ENCODE measurements at places on chromosomes 1 and 21.

DNA sequence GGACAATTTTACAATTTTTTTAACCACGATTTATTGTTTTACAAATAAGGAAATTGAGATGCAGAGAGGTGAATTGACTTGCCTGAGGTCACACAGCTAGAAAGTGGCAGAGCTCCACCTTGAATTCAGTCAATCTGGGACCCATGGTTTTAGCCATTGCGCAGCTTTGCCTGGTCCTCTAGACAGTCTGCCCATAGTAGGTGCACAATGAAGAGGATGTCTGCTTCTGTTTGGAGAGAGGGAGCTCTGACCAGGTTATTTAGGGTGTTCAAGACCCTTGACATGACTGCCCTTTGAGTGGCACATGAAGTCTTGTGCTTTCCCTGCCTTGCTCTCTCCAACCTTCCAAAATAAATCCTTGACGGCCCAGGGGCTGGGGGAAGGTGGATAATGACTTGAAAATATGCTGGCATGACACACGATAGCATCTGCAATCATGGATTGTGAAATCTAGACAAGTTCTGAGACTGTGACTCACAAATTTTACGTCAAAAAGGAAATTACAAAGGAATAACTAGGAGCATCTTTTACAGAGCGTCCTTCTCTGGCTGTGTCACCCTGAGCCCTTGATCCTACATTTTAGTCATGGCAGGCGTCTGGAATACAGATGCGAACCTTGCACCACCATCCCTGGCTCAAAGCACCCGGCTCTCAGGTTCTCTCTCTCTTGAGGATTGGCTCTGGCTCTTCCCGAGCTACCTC lies 26.2 kb upstream of the ID3 start:
- DNase-seq = no peak

DNA sequence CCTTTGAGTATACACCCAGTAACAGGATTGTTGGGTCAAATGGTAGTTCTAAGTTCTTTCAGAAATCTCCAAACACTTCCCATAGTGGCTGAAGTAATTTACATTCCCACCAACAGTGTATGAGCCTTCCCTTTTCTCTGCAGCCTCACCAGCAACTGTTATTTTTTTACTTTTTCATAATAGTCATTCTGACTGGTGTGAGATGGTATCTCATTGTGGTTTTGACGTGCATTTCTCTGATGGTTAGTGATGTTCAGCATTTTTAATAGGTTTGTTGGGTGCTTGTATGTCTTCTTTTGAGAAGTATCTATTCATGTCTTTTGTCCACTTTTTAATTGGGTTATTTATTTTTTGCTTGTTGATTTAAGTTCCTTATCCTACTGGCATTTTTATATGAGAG lies 26.4 kb upstream of the LAMC1 start:
- DNase-seq = no peak

DNA sequence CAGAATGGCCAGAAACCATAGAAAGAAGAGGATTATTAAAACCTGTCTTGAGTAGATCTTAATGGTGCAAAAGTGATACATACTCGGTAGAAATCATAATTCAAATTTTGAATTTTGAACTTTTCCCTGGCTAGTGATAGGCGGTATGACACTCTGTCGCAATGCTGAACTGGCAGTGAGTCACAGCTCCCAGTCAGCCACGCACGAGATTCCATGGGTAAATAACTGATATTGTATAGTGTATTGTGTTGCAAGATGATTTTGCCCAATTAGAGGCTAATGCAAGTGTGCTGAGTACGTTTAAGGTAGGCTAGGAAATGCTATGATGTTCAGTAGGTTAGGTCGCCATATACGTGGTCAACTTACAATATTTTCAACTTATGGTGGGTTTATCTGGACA lies 207.0 kb downstream of the SIPA1L2 start:
- no peak for DNase-seq

DNA sequence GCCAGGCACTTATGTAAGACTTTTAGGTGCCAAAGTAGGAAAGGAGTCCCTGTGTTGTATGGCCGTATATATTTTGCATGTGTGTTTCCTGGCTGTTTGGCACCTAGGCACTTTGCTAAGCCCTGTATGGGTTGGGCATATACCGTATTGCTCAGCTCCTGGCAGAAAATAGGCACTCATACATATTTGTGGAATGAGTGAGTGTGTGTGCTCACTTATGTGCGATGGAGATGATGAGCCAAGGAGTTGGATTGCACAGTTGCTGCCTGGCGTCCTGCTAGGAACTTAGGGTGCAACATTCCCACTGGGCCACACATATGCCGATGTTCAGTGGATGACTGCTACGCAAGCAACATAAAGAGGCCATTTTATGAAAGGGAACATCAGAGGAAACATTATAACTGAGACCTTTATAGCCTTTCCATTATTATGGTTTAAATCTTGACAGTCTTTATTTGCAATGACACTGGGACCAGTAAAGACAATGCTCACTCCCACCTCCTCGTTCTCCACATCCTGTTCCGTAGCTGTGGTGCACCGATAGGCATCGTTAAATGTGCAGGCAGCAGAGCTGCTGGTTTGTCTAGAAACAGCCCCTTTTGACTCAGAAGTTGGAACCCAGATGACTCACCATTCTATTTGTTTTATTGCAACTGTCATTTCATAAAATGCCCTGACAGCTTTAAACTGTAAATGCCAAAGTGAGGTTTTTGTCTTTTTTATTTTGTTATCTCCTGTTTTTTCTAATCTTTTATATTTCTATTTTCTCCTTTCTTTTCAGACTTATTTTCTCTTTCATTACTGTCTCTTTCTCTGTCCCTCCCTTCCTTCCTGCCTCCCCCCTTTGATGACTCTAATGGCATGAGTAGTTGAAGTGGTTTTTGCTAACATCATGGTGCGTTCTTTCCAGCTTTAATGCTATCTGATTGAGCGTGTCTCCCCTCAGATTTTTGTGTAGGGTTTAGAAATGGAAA lies 36.1 kb downstream of the PEX14 start:
- DNase-seq = peak; percentile 59

GRCh38 chr1:107183011-107183410 lies 42.2 kb downstream of the NTNG1 start:
- DNase-seq = no peak

DNA sequence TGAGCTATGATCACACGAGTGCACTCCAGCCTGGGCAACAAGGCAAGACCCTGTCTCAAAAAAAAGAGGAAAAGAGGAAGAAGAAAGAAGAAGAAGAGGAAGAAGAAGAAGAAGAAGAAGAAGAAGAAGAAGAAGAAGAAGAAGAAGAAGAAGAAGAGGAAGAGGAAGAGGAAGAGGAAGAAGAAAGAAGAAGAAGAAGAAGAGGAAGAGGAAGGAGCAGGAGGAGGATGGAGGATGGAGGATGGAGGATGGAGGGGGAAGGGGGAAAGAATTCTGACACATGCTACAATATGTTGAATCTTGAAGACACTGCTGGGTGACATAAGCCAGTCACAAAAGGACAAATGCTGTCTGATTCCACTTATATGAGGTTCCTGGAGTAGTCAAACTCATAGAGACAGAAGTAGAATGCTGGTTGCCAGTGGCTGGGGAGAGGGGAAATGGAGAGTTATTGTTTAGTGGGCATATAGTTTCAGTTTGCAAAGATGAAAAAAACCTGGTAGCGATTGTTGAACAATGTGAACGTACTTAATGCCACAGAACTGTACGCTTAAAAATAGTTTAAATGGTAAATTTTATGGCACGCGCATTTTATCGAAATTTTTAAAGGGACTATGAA lies 47.3 kb upstream of the COA6 start:
- no peak for DNase-seq

GRCh38 chr1:244837597-244838258 lies 2.3 kb downstream of the COX20 start:
- DNase-seq = no peak

- DNase-seq = no peak
These were observed 14.5 kb downstream of the RGS4 start for GRCh38 chr1:163083690-163084089.

DNA sequence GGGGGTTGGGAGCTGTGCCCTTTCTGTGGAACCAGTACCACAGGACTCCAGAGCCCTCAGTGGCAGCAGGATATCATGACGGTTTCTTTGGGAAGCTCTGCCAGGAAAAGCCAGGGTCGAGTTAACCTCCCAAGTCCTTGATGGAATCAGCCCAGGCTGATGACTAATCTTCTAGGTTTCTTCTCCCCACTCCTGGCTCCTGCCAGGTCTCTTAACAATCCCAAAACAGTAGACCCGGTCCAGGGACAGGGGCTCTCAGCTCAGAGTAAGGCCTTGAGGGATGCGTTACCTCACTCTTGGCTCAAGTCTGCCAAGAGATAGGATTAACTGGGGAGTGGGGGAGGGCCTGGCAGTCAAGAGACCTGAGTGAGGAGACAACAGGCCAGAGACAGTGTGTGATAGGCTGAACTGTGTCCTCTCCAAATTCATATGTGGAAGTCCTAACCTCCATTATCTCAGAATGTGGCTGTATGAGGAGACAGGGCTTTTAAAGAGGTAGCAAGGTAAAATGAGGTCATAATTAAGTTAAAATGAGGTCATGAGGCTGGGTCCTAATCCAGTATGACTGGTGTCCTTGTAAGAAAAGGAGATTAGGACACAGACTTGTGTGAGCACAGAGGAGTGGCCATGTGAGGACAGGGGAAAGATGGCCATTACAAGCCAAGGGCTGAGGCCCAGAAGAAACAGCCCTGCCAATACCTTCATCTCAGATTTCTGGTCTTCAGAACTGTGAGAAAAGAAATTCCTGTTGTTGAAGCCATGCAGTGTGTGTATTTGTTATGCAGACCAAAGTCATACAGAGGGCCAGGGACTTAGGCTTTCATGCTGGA lies 95.0 kb downstream of the BEND5 start:
- no peak for DNase-seq

DNA sequence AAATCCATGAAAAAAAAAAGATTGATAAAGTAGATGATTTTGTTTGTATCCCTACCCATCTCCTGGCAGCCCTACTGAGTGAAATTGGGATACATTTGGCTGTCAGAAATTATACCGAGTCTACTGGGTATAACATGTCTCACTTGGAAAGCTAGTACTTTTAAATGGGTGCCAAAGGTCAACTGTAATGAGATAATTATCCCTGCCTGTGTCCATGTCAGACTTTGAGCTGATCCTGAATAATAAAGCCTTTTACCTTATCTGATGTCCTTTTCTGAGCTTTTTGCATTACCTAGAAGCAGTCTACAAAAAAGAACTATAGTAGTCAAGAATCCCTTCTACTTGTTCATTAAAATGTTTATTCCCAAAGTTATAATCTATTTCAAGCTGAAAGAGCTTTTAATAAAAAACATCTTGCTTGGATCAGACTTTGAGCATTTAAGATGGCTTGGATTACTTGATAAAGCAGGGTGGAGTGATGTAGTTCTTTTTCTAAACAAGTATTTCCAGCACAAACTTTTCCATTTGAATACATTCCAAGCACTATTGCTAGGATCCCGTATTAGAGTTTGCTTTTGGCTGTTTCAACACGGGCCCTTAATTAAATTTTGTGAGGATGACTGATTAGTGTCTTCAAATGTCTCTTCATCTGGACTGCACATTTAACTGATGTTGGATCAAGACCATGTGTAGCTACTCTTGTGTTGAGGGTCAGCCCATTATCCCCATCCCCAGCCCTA lies 69.2 kb downstream of the DTL start:
- no peak for DNase-seq

GRCh38 chr1:111406321-111406768 lies 21.2 kb downstream of the OVGP1 start:
- DNase-seq = peak; percentile 1

DNA sequence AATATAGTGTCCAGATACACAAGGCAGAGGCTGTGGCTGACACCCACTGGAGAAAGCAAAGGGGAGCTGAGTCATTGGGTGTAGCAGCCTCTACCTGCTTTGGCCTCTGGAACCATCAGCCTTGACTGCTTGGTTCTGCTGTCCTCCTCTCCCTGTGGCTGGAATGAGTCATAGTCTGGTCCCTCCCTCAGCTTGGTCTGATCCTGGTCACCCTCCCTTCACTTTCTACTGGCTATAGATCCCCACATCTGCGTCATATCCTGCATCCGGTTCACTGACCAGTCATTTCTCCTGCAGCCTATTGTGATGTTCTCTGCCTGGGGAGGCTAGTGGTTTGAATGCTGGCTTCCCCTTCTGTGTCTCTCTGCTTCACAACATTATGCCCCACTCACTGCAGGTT lies 372.8 kb upstream of the DAB1 start:
- DNase-seq = no peak

- DNase-seq = no peak
These were observed 46.7 kb upstream of the FOXO6 start for GRCh38 chr1:41314376-41315145.

DNA sequence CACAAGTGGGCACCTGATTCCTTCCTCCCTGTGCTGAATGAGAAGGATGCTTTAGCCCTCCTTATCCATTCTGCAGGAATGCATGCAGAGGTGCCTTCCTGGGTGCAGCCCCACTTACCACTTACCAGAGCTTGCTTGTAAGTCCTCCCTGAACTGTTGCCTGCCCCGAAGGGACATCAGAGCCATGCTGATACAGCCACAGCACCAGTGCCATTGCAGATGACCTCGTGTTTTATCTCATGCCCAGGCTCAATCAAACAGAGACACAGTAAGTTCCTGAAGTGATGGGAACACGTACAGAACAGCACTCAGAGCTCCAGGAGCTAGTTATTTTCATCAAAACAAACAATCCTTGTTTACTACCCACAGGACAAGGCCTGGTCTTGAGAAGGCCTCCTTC lies 81.9 kb downstream of the ATP1A1 start:
- DNase-seq = no peak

DNA sequence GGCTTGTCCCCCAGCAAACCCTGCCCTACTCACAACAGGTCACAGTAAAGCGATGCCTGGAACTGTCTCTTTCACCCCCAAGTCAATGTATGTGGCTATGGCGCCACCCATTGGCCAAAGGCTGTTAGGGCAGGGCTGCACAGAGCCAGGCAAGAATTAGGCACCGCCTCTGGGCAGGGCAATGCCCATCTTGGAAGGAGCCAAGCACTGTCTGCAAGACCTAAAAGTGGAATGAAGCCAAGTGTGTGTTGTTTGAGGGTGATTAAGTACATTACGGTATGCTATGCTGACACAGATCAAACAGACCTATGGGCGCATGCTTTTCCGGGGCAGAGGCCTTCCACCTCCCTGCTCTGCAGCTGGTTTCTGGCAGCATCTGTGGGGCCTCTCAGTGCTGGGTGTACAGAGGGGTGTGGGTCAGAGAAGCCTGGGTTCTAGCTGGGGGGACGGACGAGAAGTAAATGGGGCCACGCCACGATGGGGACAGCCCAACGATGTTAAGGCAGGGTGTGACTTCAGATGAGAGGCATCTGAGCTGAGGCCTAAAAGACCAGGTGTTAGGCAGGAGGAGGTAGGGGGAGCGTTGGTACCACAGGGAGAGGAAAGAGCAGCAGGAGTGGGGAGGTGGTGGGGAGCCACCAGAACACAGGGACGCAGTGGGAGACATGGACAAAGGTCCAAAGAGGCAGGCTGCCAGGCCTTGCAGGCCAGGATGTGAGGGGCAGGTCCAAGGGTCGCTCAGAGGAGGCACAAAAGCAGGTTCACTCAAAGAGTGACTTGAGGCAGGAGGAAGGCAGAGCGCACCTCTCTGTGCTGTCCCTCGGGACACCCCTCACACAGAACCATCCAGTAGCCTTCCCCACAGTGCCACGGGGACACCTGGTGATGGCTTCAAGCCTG lies 49.8 kb downstream of the ACOT7 start:
- DNase-seq = peak; percentile 29

GRCh38 chr21:42829417-42829816 lies 49.9 kb downstream of the WDR4 start:
- no peak for DNase-seq
